ENCODE measurements at places on chromosomes 2 and 18.

DNA sequence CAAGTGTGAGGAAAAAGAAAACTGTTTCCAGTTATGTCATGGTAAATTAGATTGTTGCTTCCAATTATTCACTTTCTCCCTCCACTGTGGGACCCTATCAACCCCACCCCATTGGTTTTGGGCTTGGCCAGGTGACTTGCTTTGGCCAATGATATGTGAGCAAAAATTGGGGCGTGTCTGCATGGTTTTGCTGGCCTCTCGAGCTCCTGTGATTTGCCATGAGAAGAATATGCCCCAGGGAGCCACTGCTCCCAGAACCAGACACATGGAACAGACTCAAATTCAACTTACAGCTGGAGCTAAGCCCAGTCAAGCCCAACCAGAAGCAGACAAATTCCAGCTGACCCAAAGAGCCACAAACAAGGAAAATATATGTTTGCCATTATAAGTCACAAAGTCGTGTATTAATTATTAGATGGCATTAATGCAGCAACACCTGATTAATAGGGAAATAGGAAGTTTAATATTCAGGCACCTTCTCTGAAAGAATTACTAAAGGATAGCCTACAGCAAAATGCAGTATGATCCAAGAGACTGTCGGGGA lies 248.9 kb downstream of the ANAPC1 start:
- DNase-seq = no peak

GRCh38 chr2:16288371-16289112 lies 348.2 kb downstream of the MYCN start:
- no peak for DNase-seq

DNA sequence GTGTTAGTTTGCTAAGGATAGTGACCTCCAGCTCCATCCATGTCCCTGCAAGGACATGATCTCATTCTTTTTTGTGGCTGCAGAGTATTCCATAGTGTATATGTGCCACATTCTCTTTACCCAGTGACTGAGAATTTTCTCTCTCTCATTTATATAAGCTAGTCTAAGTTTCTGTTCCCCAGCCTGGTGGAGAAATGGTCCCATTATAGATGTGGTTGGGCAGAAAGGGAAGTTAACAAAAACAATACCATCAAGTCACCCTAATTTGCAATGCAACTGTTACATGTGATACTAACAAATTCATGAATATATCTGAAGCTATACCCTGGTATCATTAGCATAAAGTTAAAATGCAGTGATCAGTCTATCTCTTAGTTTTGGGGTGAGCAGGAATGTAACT lies 54.0 kb downstream of the DNER start:
- no peak for DNase-seq

DNA sequence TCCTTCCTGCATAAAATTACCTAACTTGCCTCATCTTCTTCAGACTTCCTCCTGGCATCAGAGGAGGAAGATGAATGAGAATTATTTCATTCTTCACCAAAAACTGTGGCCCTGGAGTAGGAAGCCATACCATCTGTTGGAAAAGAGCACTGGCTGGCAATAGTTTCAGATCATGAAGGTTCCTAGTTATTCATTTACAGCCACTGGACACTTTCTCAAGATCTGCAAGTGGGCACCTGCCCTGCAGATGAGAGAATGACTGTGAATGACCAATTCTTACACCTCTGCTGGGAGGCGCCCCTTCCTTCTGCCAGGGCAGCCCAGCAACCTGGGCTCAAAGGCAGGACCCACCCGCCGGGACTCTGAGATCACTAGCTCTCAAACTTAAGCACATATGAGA lies 13.0 kb downstream of the DIPK1C start:
- DNase-seq = no peak

DNA sequence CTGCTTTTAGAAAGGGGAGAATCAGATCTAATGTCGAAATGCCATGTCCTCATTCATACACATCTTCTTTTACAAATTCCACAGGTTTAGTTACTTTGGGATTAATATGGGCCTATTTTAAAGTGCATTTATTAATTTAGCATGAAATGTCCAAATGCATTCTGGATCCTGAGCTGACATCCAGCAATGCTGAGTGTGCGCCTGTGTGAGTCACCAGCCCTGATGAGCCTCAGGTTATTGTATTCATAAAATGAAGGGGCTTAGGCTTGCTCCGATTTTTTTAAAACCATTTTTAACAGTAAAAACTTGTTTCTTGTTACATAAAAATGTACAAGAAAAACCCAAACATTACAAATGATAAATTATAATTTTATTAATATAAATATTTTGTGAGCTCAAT lies 94.1 kb downstream of the SH3YL1 start:
- DNase-seq = no peak

GRCh38 chr2:136323935-136324334 lies 206.0 kb upstream of the CXCR4 start:
- no peak for DNase-seq

DNA sequence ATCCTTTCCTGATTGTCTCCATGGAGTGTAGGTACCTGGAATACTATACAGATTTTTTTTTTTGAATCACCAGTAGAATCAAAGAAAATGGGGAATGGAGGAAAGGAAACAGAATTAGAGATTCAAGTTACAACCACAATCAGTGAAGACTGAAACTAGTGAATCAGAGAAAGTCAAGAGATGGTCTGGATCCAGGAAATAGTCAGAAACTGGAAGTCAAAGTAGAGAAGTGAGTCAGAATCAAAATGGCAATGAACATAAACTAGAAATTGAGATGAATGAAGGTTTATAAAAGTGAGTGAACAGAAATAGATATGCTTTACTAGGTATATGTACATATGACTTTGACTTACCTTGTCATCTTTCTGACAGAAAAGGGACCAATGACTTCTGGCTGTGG lies 579.0 kb downstream of the PLCL1 start:
- no peak for DNase-seq

DNA sequence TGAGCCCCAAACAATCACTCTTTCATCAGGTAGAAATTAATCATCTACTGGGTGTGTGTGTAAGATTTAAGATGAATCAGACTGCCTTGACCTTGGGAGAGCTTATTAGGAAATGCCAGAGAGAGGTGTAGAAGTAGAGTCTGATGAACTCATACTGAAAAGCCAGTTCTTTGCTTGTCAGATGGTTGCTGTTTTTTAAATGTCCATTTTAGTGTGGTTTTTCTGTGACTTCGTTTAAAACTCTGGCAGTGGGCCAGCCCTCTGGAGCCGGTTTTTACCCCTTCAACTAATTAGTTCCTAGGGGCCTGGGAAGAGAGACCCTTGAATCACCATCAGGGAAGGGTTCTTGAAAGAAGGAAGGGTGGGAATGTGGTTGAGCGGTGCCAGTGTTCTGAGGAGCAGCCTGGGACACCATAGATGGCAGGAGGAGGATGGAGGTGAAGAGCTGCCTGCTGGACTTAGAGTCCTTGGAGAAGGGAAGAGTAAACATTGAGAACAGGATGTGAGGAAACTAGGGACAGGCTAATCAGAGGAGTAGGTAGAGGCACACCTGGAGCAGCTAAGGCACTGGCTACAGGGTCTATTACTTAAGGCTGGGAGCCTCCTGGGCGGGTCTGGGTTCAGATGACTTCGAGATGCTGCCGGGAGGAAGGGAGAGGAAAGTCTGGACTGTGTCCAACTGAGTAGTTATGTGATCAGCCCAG lies 66.1 kb downstream of the LRRFIP1 start:
- DNase-seq = no peak

DNA sequence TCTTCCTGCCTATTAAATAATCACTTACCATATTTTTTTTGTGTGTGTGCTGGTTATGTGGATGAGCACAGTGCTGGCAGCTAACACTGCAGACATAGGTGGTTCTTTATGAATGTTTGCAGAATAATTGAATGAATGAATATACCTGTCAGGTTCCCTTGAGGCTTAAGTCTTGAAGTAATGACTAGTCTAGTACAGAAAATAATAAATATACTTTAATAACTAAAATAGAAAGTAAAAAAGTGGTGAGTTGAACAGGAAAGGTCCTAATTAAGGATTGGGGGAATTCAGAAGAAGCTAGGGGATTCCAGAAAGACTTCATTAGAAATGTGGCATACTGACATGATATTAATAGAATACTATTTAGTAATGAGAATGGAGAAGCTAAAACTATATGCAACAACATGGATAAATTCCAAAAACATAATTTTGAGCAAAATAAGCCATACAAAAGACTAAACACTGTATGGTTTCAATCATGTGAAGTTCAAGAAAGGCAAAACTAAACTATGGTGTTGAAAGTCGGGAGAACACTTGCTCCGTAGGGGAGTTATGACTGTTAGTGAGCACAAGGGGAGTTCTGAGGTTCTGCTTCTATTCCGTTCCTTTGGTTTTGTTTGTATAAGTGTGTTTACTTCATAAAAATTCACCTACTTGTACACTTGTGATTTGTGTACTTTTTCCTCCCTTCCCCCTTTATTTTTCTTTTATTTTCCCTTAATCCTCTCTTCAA lies 464.6 kb downstream of the MTX2 start:
- no peak for DNase-seq

- DNase-seq = no peak
Observed at GRCh38 chr2:69191634-69192033, 178.7 kb downstream of the ANTXR1 start.

GRCh38 chr2:195507447-195508138 lies 149.4 kb upstream of the SLC39A10 start:
- no peak for DNase-seq

DNA sequence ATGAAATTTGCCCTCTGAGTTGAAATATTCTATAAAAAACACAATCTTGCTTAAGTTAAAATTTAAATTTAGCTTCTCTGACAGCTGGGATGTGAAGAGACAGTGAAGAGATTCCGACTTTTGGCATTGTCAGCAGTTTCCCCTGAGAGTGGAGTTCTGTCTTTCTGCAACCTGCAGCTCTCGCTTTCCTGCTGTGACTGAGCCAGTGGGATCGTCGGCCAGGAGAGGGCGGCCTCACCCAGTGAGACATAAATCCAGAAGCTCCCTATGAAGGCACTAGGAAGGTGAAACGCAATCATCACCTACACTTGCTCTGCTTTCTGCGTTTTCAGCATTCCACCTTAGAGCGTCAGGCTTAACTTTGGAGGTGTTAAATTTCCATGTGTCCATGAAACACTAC lies 75.4 kb upstream of the HNMT start:
- DNase-seq = no peak

DNA sequence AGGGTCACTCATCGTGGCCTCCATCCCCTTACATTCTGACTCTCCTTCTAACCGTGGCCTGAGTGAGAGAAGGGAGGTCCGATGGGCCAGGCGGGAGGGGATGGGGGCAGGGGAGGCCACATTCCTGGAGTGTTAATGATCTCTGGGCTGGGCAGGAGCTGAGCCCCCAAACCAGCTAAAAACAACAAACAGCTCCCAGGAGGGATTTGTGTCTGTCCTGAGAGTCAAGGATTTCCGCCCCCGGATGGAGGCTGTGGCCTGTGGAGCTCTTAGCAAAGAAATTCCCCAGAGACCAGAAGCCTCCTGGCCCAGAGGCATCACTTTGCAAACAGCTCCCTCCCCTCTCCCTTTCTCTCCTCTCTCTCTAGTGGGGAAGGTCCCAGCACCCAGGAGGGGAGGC lies 23.5 kb downstream of the EMX1 start:
- no peak for DNase-seq

Measured in retinal pigment epithelial cell (primary cell).